ENCODE measurements at places on chromosomes 12 and 14.

DNA sequence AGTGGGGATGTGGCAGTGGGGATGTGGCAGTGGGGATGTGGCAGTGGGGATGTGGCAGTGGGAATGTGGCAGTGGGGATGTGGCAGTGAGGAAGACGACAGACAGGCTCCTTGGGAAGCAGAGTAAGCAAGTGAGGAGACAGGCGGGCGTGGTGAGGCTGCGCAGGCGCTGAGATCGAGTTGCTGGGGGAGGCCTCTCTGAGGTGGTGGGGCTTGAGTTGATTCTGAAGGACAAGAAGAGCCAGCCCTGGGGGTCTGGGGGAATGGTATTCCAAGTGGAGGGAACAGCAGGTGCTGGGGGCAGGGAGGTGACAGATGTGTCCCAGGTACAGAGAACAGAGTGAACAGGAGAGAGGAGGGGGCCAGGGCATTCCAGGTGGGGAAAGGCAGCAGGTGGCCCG, 33.8 kb upstream of the TSPAN9 start:
- no peak for DNase-seq

GRCh38 chr12:15772405-15773018, 16.7 kb downstream of the EPS8 start:
- DNase-seq: no peak

GRCh38 chr12:14253496-14253895, 112.0 kb upstream of the ATF7IP start:
- no peak for DNase-seq

DNA sequence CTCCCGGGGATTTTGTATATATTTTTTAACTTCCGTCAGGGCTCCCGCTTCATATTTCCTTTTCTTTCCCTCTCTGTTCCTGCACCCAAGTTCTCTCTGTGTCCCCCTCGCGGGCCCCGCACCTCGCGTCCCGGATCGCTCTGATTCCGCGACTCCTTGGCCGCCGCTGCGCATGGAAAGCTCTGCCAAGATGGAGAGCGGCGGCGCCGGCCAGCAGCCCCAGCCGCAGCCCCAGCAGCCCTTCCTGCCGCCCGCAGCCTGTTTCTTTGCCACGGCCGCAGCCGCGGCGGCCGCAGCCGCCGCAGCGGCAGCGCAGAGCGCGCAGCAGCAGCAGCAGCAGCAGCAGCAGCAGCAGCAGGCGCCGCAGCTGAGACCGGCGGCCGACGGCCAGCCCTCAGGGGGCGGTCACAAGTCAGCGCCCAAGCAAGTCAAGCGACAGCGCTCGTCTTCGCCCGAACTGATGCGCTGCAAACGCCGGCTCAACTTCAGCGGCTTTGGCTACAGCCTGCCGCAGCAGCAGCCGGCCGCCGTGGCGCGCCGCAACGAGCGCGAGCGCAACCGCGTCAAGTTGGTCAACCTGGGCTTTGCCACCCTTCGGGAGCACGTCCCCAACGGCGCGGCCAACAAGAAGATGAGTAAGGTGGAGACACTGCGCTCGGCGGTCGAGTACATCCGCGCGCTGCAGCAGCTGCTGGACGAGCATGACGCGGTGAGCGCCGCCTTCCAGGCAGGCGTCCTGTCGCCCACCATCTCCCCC, 777 bp downstream of the ASCL1 start:
- peak; percentile 18 for DNase-seq

DNA sequence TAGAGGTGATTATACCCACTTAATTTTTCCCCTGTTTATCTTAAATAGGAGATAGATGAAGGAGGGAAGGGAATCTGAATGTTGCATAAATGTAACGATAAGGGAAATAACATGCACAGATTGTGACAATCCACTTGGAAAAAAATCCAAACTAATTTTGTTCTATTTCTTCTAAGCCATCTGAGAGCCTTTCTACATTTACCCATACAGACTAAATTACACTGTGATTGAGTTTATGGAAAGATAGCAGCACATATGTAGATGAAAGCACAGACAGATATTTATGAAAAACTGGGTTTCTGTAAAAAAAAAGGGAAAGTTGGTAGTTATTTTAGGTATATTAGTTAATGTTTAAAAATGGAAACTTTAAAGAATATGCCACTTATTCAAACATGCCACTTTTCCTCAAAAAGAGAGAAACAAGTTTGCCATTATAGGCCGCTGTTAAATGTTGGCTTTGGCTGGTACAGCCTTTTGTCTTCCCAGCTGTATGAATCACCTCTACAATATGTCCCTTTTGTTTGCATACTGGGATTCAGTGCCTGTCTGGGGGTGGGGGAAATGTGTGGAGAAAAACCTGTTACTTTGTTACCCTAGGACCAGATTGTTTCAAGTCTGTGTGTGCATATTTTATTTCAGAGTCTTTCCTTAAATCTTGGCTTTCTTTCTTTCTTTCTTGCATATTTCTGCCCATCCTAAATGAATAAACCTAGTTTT, 470.2 kb upstream of the LMO3 start:
- DNase-seq: no peak

DNA sequence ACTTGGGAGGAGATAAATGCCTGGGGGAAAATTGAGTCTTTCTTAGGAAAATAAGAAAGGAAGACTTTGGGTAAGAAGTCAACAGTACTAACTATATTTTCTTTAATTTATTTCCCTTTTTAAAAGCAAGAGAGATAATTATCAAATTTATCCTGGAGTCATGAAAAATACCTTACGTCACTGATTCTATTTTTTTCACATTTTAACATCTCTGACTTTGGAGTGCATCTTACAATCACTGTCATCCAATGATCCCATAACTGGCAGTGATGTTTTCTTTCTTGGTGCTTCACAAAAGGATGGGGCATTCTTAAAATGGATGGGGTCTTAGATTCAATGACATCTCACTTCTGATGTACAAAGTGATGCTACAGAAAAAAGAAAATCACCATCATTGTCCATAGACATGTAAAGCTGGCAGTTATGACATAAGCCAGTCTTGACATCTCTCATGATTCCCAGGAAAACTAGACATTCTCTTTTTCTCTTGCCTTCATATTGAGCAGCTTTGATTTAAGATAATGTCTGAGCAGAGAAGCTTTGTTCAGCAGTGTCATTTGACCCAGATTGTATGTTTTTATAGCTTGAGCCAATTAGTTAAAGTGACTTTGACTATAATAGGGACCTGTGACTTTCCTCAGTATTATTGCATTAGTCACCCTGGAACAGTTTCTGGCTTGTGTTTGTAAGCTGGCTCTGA, 236.2 kb downstream of the EGLN3 start:
- DNase-seq: peak; percentile 30

- DNase-seq: no peak
Observed at GRCh38 chr12:111598637-111599452, at the start of gene ATXN2. Gene ATXN2, minus strand, starts transcription at chr12:111599315. Its CDS starts 281 bp downstream, at chr12:111599034.

GRCh38 chr14:22422238-22422637, 166.8 kb downstream of the DAD1 start:
- DNase-seq: no peak

DNA sequence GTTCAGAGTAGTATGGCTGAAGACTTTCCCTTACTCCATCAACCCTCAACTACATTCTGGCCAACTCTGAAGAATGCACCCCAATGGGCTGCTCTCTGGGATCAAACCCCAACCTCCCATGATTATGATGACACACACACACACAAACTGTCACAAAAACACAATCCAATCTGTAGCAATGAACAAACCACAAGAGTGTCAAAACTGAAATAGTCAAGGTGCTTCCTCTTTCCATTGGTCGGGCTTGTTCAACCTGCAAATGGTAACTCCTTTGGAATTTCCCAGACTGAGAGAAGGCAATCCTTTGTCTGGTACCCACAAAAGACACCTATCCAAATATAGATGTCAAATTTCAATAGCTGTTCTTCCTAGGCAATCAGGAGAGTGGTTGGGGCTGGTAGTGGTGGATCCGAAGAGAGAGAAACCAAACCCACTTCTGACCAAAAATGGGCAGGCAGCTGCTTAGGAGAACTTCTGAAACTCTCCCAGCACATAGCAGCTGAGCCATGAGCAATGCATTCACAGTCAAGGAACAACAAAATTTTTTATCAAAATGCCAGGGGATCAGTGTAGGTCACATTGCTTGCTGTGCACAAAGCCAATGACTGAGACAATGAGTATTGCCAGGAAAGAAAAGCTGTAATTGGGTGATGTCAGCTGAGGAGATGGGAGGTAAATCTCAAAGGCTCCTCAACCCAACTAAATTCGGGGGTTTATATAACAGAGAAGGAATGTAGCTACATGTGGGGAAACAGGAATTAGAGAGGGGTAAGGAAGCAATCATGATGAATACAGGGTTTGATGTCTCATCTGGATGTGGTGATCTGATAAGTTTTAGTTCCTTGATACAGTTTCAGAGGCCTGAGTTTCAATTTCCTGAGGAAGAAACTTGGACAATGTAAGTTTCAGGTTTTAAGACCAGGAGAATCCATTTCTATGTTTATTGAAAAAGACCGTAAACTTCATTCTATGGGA, 191.4 kb downstream of the KITLG start:
- peak; percentile 50 for DNase-seq

- no peak for DNase-seq
Observed at GRCh38 chr14:82854901-82855300, 1321.2 kb upstream of the SEL1L start.

GRCh38 chr14:95712398-95712797, 1.5 kb downstream of the TCL1A start:
- no peak for DNase-seq

DNA sequence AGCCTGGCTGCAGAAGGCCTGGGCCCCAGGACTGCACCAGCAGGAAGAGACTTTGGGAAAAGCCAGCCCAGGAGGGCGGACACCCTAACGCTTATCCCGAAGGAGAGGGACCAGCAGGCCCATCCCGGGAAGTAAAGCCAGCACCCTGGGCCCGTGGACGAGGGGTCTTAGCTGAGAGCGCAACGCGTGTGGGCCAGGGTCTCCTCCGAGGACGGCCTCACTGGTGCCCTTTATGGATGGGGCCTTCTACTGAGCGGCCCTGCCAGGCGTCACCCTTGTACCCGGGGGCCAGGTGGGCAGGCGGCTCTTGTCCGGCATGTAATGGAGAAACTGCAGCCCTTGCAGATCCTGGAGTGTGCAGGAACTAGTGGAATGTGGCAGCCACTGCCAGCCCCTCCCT, 14.1 kb downstream of the TEDC1 start:
- no peak for DNase-seq

DNA sequence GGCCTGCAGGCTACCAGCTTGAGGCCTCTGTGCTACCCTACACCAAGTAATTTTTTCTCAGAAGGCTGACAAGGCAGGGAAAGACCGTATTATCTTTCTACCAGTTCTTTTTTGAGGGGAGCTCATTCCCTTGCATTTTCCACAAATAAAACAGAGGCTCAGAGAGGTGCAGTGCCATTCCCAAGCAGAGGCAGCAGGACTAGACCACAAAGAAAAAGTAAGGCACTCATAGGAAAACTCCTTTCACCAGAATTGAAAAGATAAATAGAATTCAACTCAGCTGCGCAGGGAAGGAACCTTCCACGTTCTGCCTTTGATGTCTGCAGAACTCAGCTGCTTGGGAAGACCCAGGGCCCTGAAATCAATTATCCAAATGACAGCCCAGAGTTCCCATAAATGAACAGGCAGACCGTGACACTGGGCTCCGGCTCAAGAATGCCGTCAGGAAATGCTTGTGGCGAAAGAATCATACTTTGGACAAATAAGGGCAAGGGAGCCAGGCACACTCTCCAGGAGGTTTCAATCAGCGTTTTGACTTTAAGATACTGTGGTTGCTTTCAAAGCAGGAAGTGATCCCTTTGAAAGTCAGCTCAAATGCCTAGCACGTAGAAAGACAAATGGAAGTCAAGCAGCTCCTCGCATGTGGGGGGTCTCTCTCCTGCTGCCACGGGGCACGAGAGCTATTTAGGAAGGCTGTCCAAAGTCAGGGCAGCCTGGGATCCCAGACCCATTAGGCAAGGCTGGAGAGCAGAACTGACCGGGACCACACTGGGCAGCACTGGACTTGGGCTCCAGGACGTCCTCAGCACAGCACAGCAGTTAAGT, 14.0 kb downstream of the KCTD10 start:
- peak; percentile 100 for DNase-seq

DNA sequence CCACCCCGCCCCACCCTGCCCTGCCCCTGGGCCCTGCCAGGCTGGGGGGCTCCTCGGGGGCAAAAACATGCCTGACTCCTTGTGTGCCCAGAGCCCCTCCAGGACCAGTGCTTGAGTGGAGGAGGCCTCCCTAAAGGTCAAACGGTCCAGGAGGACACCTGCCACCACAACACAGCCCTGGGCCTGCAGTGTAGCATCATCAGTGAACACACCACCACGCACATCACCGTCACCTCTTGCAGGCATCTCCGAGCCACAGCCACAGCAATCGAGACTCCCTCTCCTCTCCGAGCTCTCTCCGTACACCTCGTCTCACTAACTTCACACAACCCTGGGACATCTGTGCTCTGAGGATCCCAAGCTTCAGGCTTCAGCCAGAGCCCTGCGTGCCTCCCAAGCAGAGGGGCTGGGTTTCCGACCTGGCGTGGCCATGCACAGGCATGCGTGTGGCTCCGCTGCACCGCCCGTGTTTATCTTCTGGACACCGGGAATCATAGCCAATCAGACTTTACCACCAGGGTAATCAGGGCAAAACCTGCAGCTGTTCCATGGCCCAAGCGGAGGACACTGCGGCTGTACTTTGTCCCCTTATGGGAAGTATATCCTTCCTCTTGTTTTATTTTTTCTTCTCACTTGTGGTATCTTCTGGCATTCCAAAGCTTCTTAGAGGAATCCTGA, 6.2 kb upstream of the DIO3 start:
- DNase-seq: no peak

- DNase-seq: peak; percentile 94
Observed at GRCh38 chr14:25006961-25007795, 42.8 kb downstream of the STXBP6 start.

- peak; percentile 38 for DNase-seq
Observed at GRCh38 chr14:88934351-88934806, 109.9 kb downstream of the TTC8 start.

GRCh38 chr12:112107306-112108201, 1.0 kb downstream of the NAA25 start:
- peak; percentile 23 for DNase-seq

DNA sequence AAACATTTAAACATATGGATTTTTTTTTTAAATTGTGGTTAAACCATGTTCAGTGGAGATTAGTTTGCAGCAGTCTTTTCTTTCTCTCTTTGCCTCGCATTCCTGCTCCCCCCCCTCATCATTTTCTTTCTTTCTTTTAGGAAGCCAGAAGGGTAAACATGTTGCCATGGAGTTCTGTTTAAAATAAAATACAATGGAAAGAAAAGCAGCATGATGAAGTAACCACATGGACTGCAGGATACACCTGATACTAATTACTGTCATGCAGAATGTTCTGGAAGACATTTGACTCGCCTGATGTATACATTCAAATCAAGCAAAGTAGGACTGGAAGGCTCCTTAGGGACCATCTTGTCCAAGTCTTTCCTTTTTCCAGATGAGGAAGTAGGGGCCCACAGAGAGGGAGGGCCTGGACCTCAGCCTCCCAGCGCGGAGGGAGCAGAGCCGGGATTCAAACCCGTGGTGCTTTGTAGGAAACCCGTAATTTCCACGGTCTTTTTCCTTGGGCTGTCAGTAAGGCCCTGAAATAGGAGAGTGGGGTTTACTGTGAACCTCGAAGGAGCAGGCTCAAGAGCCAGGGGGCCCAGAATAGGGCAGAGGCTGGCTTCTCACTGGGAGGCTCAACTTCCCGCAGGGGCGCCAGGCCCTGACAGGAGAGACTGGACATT, 2.4 kb upstream of the MEG3 start:
- DNase-seq: peak; percentile 56

Measured in fibroblast of skin of abdomen (primary cell).